IMR-90 (cell line): ENCODE measurements at places on chromosomes 13 and 19. TPM values are rescaled to one million over a fixed set of nuclear protein-coding genes. Genes with fewer than 3 reads are reported as not detected.

The KIR2DL4 gene
- total RNA-seq, result not detected in 2 replicates

The QPCTL gene
- 6.6 and 7.8 TPM in 2 replicates for total RNA-seq

The HNRNPUL1 gene
- 50.7 and 56.1 TPM in 2 replicates for total RNA-seq

The FCGBP gene
- total RNA-seq, result under 0.01 TPM in 1 of 2 replicates, not detected in the other

The NCCRP1 gene
- total RNA-seq, result not detected in 2 replicates

The RSPH6A gene
- total RNA-seq, result under 0.01 TPM in 2 replicates

The KLHL1 gene
- total RNA-seq, result not detected in 2 replicates

The ZNF93 gene
- 8.9 and 10.6 TPM in 2 replicates for total RNA-seq

The PALM gene
- 2.2 TPM in 2 replicates for total RNA-seq
